Activated CD8-positive, alpha-beta T cell treated with anti-CD3 and anti-CD28 coated beads, Interleukin-2, amount 10 ng/mL, durations not matched to agents 7 days and 5 days (primary cell): ENCODE measurements at places on chromosomes 13 and 19.

DNA sequence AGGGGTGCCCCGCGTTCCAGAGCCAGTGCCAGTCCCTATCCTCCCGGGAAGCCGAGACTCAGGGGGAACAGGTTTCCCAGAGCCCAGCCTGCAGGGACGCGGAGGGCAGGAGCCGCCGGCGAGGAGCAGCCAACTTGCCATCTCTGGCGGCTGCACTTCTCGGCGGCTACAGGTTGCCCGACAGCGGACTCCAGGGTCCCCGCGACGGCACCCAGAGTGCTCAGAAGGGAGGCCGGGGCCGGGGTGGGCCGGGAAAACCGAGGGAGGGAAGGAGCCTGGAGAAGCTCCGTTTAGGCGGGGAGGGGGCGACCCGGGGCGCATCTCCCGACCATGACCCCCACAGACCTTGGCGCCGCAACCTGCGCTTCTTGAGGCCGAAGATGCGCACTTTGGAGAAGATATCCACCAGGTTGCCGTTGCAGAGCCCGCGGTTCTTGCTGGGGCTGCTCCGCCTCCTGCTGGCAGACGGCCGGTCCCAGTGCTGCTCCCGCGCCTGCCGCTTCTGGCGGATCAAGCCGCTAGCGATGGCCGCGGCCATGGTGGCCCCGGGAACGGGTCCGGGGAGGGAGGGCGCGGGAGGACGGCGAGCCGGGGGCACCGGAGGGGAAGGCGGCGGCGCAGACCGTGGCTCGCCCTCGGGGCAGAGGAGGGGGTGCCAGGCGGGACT lies 463.8 kb downstream of the ITGBL1 start:
- no peak for DNase-seq

DNA sequence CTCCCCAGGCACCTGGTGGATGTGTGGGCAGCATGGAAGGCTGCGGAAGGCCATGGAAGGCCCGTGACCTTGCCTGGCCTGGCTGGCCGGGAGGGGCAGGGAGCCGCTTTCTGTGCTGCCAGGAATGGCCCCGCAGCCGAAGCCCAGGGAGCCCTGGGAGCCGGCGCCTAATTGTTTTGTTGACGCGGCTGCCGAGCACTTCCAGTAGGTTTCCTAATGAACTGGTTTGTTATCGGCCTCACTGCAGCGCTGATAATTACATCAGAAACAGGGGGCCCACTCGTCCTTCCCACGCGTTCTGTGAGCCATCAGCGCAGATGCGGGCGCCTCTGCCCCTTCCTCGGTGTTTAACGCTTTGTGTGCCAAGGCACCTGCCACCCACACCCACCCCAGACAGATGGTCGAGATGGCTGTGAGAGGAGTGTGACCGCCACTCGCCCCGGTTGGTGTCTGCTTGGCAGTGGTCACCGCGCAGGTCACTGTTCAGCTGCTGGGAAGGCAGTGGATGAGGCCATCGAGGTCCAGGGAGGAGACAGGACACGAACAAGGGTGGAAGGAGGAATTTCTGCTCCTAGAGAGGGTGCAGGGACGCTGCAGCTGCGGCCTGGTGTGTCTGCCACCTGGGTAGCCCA lies 124.5 kb downstream of the KDM4B start:
- DNase-seq, result no peak

DNA sequence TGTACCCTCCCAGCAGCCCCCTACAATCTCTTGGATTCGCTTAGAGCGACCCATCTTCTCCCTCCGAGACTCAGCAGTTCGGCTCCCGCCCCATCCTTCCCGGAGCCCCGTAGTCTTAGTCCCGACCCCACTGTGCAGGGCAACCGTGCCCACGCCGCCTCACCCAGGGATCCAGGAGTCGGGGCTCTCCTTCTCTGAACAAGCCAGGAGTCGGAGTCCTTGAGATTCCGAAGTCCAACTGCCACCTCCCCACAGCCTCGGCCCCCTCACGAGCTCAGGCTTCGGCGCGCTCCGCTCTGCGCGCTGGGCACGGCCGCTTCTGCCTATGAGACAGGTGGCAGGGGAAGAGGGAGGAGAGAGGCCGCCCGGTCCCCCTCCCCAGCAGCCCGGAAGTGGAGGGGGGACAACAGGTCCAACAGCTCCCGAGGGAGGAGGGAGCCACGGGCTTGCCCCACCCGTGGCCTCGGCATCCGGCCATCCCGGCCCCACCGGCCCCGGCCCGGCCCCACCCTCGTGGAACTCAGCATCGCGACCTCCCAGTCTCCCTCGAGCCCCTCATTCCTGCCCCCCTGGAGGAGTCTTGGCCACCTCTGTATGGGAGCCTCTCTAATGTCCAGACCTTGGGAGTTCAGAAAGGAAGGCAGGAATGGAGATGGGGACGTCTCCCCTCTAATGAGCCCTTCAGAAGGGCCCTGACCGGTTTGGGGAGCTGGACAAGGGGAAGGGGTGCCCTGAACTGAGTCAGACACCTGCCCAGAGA lies at the start of gene PHLDB3:
TSS of gene PHLDB3 (minus strand) at position 321 of the 760 bp plus-strand sequence. CDS start 628 bp downstream, outside the sequence.
- peak; percentile 49 for DNase-seq

DNA sequence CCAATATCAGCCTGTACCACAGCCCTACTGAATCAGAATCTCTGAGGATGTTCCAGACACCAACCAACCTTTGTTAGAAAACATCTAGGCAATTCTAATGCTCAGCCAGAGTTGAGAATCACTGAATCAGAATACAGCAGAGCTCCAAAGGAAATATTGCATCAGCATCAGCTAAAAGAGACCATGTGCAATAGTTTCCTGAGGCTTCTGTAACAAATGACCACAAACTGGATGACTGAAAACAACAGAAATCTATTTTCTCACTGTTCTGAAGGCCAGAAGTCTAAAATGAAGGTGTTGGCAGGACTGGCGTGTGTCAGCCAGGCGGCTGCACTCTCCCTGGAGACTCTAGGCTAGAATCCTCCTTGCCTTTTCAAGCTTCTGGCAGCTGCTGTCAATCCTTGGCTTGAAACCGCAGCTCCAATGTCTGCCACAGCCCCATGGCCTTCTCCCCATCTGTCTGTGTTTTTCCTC lies 1.2 kb upstream of the DCT start:
- no peak for DNase-seq

GRCh38 chr13:27574661-27575060 lies 45.7 kb downstream of the LNX2 start:
- no peak for DNase-seq

DNA sequence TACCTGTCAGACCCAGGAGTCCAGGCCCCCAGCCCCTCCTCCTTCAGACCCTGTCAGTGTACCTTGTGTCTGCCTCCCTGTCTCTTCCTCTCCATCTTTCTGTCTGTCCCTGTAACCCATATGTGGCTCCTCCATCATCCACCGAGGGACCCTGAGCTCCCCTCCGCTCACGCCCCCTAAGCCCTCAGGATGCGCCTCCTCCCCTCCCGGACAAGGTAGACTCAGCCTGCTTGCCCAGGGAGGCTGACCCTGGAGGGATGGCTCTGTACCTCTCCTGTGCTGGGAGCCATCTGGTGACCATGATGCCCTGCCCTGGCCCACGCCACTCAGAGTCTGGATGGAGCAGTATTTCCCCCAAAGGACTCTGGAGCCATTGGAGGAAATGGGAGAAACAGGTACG lies 1.0 kb upstream of the CAPN12 start:
- DNase-seq, result no peak

DNA sequence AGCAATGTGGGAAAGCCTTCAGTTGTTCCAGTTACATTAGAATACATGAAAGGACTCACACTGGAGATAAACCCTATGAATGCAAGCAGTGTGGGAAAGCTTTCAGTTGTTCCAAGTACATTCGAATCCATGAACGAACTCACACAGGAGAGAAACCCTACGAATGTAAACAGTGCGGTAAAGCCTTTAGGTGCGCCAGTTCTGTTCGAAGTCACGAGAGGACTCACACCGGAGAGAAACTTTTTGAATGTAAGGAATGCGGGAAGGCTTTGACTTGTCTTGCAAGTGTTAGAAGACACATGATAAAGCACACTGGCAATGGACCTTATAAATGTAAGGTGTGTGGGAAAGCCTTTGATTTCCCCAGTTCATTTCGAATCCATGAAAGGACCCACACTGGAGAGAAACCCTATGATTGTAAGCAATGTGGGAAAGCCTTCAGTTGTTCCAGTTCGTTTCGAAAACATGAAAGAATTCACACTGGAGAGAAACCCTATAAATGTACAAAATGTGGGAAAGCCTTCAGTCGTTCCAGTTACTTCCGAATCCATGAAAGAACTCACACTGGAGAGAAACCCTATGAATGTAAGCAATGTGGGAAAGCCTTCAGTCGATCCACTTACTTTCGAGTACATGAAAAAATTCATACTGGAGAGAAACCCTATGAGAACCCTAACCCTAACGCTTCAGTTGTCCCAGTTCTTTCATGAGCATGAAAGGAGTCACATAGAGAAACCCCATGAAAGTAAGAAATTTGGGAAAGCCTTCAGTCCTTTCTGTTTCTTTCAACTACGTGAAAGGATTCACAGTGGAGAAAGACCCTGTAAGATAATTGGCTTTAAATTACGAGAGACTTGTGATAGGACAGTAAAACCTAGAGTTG lies 20.1 kb downstream of the ZNF627 start:
- DNase-seq, result no peak

- DNase-seq, result no peak
These were observed 254.9 kb upstream of the PCDH20 start for GRCh38 chr13:61670384-61671161.

DNA sequence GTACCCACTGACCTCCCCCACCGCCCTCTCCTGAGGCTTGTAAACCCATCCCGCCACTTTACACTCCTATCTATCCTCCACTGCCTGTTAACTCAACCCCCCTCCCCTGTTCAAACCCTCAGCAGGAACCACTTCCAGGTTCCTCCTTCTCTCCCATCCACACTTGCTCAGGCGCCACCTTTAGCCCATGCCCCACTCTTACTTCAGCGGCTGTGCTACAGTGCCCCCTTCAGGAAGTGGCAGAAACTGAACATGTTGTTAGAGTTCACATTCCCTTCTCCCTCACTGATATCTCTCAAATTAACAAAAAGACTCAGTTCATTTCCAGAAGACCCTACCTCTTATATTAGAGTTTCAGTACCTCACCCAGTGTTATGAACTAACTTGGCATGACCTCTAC lies 49.4 kb downstream of the ZNF91 start:
- no peak for DNase-seq

- peak; percentile 54 for DNase-seq
These were observed 4.4 kb upstream of the PROZ start for GRCh38 chr13:113153810-113154748.

- DNase-seq, result no peak
These were observed 260.0 kb downstream of the FGF14 start for GRCh38 chr13:102141625-102142472.

DNA sequence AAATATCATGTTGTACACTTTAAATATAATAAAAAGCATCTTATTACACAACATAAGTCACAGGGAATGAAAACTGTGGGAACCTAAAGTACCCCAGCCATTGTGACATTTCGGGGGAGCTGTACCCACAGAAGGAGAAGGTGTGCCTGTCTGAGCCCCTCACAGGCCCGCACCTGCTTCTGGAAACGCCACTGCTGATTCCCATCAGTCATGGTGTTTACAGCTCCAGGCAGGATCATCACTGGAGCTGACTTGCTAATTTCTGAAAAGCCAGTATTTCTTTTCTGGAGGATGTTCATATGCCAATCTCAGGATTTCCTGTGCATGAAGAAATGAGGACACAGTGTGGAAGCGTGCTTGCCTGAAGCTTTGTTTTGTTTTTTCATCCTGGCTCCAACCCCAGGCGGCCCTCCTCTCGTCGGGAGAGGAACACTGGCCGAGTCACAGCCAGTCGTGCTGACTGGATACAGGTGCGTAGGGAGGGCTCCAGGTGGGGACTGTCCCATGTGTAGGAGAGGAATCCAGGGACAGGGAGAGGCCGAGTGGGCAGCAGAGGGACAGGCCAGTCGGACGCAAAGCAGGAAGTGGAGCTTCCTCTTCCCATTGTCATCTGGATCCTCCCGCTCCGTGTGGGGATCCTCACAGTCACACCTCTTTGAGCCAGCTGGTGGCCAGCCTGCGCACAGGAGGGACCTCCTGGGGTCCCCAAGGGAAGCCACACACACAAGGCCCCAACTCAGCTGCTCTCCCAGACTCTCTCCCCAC lies 4.2 kb upstream of the ATP12A start:
- no peak for DNase-seq

DNA sequence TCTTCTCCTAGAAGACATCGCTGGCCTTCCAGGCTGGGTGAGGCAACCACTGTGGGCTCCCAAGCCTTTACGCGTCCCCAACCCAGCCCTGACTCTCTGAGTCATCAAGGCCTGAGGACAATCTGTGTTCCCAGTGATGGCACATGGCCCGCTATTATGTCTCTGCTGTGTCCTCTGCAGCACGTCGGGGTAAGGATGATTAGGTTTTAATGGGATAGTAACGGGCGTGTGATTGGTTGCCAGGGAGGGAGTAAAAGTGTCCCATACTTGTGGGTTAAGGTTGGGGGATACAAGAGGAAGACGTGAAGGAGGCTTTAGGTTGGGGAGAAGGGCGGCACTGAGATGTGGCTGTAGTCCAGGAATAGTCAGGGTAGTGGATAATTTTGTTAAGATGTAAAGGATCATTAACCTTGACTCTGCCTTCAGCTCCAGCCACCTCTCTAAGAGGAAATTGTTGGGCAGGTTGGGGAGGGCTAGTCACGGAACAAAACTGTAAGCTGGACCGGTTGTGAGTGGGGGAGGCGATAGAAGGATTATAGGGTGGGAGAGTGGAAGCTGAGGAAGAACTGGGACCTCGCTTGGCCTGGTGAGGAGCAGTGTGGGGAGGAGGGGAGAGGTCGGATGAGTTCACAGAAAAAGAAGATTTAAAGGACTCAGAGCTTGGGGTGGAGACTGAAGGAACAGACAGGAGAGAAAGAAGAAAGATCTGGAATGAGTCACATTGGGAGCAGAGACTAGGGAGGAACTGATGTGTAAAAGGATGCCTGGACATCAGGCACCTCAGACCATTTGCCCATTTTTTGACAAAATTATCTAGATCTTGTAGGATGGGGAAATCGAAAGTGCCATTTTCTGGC lies 27.9 kb upstream of the IGFL1 start:
- no peak for DNase-seq

DNA sequence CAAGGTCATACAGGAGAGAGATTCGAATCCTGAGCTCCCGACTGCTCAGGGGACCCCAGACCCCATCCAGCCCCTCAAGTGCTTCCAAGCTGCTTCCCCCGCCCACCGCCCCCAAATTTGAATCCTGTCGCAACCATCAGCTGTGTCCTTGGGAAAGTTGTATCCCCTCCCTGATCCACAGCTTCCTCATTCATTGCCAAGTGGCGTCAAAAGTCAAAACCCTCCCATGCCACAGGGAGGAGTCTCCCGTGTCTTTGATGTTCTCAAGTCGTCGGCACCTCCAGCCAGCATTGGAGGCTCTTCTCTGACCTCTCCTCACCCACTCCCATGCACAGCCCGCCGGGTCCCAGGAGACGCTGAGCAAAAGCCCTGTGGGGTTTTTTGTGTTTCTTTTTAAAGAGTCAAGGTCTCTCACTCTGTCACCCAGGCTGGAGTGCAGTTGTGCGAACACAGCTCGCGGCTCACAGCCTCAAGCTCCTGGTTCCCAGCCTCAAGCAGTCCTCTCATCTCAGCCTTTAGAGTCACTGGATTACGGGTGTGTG lies 2.8 kb upstream of the IFI30 start:
- DNase-seq, result no peak

- no peak for DNase-seq
These were observed 3.0 kb downstream of the IRS2 start for GRCh38 chr13:109783447-109783814.
